ENCODE measurements at places on chromosomes 3 and 15.

DNA sequence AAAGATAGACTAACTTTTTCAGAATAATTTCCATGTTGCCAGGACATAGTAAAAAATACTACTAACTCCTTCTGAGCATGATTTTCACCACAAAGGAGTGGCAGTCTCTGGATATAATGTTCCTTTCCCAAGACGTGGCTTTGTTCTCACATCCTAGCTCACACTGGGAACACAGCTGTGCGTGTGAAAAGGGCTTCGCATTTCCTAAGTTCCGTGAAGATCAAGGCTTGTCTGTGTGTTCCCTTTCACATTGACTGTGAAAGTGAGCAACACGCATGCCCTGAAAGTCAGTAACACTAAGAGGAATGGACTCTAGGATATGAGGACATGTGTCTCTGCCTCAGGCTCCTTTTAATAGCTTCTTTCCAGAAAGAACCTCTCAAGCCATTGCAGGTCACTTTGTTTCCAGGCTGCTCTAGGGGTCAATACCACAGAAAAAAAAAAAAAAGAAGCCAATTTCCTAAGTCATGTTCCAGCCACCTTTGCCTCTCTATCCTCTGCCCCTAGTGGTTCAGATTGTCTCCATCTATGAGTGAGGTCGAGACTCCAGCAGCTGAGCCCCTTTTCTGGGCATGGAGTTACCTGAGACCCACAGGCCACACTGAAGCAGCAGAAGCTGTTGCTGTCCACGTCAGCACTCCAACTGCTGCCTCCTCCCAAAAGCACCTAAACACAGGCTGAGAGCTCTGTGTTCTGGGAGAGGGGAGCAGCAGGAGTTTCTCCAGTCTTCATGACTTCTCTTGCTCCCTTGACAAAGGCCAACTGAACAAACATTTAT lies 355.9 kb downstream of the RSL24D1 start:
- no peak for DNase-seq

- DNase-seq, result no peak
Observed at GRCh38 chr3:30266524-30266923, 339.9 kb upstream of the TGFBR2 start.

- DNase-seq, result no peak
Observed at GRCh38 chr15:78394981-78395616, 42.9 kb upstream of the IREB2 start.

DNA sequence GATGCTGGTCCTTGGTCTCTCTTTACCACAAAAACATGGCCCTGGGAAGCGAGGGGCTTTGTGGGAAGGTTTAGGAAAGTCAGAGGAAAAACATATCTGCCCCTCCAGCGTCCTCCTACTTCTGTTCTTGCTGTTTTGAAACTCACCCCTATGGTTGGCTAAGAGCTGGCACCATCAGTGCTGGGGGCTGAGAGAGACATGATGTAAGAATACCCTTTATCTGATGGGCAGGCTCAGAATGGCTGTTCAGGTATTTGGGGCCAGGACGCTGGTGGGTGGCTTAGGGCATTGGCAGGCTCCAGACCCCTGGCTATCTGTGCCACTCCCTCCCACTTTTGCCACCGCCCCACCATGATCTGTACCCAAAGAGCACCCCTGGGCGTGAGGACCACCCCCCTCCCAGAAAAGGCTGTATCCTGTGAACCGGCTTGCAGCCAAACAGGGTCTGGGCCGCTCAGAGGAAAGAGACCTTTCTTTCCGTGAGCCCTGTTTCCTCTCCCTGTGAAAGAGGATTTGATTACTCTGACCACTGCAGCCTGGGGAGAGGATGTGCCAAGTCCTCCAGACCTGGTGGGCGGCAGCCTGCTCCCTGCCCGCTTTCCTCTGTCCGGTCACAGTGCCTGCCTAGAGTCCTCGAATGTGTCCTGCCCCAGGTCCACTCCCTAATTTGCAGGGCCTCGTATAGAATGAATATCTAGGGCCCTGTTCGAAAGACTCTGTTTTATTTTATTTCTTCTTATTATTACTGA lies 61.3 kb upstream of the SLC6A6 start:
- DNase-seq, result no peak

GRCh38 chr15:64912379-64913325 lies 950 bp downstream of the ANKDD1A start:
- DNase-seq, result no peak

DNA sequence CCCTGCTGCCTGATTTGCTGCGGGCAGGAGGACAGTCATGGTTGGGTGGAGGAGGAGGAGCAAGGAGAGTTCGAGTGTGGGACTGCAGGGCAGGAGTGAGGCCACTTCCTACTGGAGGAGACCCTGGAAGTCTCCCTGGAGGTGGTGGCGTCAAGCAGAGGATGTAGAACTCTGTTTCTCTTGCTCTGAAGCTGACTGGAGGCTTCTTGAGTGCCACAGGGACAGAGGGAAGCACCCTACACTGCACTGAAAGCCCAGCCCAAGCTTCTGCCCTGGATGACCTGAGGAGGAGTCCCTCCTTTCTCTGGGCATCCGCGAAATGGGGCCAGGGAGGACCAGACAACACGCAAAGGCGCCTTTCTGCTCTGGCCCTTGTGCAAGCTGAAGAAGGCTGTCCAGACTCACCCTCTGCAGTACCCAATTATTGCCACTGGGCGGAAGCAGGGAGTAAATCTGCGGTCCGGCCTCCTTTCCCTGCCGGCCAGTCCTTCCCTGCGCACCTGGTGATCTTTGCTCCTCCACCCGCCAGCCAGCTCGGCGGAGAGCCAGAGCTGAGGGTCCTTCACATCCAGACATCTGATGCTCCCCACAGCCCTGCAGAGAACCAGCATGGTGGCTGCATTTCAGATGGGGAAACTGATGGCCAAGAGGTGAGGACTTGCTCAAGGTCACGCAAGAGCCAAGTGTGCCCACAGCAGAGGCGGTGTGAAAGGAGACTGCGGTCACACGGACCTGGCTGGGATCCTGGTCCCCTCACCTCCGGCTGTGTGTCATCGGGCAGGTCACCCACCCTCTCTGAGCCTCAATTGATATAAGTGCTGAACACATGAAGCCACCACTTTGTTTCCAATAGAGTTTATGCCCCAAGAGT lies 207.1 kb downstream of the TBC1D2B start:
- no peak for DNase-seq

DNA sequence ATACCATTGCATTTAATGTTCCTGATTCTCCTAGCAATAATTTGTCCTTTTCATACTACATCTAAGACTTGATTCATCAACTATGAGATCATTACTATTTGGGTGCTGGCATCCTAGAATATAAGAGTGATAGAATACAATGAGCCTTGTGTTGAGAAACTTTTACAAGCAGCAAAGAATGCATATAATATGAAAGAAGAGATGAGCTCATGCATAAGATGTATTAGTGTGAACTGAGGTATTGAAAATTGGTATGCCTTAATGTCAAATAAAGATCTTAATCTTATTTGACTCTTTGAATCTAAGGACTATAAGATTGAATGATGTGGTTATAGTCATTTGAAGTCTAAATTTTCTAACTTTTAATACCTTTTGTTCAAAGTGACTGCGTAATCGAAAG lies 220.0 kb upstream of the ARHGEF26 start:
- no peak for DNase-seq

DNA sequence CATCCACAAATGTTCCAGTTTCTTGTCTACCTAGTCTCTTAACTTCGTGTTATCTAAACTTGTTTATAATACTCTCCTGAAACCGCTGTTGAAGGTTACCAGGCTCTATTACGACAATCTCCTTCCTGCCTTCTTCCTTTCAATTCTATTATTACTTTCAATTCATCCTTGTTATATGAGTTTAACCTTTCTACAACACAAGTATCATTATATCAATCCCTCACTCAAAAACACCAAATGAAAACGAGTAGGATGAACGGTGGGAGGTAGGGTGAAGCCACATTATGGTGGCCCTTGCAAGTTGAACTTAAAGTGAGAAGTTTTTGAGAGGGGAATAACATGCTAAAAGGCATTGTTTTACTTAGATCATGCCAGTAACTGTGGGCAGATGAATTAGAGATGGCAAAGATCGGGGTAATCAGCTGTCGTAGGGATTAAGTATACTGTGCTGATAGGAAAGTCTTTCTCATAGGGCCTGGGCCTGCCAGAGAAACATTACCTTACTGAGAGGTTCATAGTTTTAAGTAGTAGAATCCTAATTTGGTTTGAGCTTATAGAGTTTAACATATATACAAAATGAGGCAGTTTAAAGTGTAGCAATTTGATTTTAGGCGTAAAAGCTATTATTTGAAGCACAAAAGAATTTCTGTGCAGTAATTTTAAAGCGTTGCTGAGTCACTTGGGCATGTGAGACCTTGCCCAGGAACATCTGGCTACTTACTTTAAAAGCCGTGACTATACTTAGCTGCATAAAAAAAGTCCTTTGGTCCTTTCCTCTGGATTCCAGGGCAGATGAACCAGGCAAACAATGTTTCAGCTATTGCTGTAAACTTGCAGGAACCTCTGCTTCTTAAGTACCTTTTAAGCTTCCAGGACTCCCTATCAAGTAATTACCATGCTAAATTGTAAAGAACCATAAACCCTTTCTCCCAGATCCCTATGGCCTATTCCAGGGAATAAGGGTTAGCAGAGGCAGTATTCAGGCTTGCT lies 3.3 kb upstream of the CEP97 start:
- DNase-seq, result no peak

- no peak for DNase-seq
Observed at GRCh38 chr3:183008303-183008702, 28.0 kb upstream of the DCUN1D1 start.

- DNase-seq, result no peak
Observed at GRCh38 chr3:129575997-129576384, 30.5 kb downstream of the PLXND1 start.

- DNase-seq, result no peak
Observed at GRCh38 chr15:92811148-92811913, 88.8 kb upstream of the CHD2 start.

GRCh38 chr3:166209701-166210100 lies 372.5 kb upstream of the BCHE start:
- no peak for DNase-seq

DNA sequence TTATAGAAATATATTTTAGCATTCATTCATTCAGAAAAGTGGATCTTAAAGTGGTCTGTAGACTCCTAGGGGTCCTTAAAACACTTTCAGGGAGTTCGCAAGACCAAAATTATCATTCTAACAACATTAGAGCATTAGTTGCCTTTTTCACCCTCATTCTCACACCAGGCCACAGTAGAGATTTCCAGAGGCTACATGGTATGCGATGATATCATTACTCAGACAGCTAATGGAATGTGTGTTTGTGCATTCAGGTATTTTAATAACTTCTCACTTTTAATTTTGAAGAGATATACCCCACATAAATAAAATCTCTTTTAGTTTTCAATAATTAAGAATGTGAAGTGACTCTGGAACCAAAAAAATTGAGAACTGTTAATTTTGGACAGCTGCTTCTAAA lies 206.9 kb downstream of the NSUN3 start:
- no peak for DNase-seq

DNA sequence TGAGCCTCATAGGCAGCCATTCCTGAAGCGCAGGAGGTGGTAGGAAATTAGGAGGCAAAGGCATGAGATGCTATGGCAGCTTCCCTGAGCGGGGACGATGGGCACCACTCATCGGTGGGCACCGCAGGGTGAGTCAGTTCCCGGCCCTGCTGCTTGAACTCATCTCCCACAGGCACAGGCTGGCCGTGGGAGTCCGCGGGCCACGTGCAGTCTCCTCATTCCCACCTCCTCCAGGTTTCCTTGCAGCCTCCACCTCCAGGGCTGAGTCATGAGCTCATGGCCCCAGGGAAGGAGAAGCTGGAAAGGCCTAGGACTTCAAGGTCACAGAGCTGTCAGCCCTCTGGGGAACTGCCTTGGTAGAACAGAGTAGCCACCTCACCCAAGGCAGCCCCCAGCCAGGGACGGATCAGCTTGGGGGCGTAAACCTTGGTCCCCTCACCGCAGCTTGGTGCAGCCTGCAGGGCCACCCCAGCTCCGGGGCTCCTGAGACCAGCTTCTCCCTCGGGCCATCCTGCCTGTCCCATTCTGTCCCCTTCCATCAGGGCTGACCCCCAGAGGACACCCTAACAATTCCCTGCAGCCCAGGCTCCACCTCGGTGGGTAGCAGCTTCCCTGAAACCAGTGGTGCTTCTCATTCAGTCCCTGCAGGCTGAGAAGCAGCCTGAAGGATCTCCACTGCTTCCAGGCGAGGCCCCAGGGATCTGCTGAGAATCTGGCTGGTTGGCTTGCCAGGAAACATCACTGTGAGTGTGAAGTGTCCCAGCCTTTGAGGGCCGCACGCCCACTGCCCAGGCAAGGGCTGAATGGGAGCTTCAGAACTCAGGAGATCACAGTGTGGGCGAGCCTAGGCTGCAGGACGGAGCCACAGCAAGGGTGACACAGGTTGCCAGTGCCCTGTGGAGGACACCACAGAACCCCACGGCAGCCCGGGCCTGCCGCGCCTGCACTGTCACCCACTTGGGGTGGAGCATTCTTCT lies 150.7 kb upstream of the MEF2A start:
- no peak for DNase-seq

- DNase-seq, result no peak
Observed at GRCh38 chr15:86041399-86041798, 38.3 kb upstream of the AGBL1 start.

GRCh38 chr15:66415360-66415759 lies 28.6 kb downstream of the MAP2K1 start:
- DNase-seq, result no peak

DNA sequence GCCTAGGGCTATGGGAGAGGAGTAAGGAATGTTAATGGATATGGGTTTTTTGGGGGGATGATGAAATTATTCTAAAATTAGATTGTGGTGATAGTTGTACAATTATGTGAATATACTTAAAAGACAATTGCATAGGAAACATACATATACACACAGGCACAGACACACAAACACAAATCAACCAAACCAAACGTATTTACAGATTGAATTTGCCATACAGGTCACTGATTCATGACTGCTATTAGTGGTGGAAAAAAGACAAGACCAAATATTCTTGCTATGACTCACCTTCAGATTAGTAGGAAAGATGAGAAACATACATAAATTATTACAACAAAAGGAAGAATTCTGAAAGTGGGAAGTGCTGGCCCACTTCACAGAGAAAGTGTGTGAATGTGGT lies 85.3 kb downstream of the C3orf38 start:
- DNase-seq, result no peak

GRCh38 chr3:126060613-126061145 lies 23.2 kb downstream of the SLC41A3 start:
- no peak for DNase-seq

DNA sequence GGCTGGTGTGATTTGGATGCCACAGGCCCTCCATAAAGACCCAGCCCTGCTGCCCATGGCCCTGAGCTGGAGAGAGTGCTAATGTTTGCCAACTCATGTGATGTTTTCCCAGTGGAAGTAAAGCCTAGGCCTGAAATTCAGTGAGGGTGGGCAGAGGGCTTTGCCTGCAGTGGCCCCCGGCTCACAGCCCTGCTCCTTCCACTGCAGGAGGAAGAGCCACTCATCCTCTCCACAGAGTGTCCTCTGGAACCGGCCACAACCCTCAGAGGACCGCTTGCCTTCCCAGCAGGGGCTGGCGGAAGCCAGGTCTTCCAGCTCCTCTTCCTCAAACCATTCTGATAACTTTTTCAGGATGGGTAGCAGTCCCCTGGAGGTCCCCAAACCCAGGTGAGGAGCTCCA lies 13.9 kb upstream of the CPNE9 start:
- no peak for DNase-seq

- DNase-seq, result no peak
Observed at GRCh38 chr3:30779686-30780287, 114.7 kb downstream of the GADL1 start.

- no peak for DNase-seq
Observed at GRCh38 chr15:23566651-23567050, 1.2 kb downstream of the MKRN3 start.

All from esophagus squamous epithelium (tissue), 5 donors.